ENCODE measurements at places on chromosomes 2 and 18. TPM values are rescaled to one million over a fixed set of nuclear protein-coding genes. Genes with fewer than 3 reads are reported as not detected.

- no peak for DNase-seq
These were observed 61.1 kb downstream of the GATA6 start for GRCh38 chr18:22230471-22230945.

- DNase-seq = no peak
These were observed 17.2 kb downstream of the FHOD3 start for GRCh38 chr18:36314754-36315153.

FASTKD1 gene
- total RNA-seq = 38.6 TPM

DNA sequence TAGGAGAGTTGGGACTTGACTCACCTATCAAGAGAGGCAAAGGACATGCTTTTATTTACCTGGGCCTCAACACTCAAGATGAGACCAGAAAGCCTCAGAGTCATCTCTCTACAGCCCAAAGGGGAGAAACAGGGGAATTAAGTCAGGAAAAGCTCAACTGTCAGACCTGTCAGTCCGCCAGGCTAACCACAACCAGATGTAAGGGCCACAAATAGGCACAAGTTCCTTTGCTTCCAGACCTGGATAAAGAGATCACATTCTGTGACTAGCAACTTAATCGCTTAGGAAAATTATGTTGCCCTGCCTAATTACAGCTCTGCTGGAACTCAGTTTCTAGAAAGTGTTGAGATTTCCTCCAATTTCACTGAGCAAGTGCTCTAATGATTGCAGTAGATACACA, 67.9 kb downstream of the ANKRD44 start:
- no peak for DNase-seq

GRCh38 chr18:64119916-64120315, 29.0 kb downstream of the LINC00305 start:
- DNase-seq = peak; percentile 24

DNA sequence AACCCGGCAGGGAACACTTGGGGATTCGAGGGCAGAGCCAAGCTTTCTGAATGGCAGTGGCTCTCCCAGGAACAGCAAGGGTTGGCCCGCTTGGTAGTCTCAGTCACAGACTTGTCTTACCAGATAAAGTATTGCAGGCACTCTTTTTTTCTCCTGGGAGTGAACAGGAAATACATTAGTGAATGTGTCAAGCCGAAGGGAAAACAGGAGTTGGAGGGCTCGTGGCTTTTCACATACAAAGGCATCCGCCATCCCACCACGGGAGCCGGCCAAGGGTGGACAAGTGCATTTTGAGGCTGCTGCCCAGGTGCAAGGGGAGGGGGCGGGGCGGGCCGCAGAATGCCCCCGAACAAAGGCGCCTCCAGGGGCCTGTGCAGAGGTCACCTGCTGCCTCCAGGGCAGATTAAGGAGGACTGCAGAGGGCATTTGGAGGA, 163.3 kb upstream of the SIX3 start:
- DNase-seq = peak; percentile 16

DNA sequence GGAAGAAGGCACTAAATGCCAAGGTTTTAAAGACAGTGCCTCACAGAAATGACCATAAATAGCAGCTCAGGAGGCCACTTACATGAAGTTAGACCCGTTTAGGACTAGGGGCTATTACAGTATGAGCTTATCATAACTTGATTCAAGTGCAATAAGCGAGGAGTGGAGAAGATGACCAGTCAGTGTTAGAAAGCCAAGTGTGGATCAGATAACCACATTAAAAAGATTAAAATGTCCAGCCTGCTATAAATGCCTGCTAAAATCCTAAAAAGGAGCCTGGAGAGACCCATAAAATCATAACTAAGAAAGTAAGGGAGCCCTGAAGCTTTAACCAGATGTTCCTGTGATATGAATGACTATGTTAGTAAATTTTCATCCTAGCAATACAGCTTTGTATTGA, 117.5 kb upstream of the ZNF521 start:
- DNase-seq = no peak

GRCh38 chr2:221572219-221572820, at the start of gene EPHA4:
TSS of gene EPHA4 (minus strand) at chr2:221572304. CDS start at chr2:221572248, 56 bp downstream.
- DNase-seq = peak; percentile 97

INO80D gene
- 21.1 TPM for total RNA-seq

DNA sequence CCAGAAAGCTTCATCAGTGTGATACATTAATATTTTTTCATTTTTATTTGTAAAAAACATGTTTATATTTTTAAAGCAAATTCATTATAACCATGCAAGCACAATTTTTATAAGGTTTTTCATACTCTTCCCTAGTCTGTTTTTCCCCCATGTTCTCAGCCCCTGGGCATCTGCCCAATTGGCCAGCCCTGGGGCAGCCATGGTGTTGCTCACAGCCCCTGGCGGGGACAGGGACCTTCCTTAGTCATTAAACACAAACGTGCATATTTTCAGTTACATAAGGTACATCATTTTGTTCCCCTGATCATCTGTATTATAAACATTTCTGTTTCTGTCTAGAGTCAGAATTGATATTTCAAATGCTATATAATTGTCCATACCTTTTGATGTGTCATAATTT, 150.0 kb downstream of the ESCO1 start:
- no peak for DNase-seq

PTCD3 gene
- 152 TPM for total RNA-seq

All from tongue (tissue), 3 donors.